ENCODE measurements at places on chromosomes 13 and 19.

GRCh38 chr19:33393286-33394005, 19.9 kb downstream of the CEBPG start:
- DNase-seq = no peak

DNA sequence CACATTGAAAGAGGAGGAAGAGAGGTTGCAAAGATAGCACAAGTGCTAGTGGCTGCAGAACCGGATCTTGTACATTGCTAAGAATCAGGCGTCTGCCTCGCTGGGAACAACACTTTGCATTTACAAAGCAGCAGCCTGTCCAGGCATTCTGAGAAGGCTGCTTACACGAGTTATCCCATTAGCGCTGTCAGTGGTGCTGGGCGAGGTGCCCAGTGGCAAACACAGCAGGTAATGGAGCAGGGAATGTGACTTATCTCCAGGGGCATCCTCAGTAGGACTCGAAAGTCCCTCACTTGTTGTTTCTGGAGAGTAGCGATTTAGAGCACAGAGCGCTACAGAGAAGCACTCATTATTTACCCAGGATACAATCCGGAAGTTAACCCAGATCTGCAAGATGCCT, 209.6 kb downstream of the OLFM4 start:
- no peak for DNase-seq

DNA sequence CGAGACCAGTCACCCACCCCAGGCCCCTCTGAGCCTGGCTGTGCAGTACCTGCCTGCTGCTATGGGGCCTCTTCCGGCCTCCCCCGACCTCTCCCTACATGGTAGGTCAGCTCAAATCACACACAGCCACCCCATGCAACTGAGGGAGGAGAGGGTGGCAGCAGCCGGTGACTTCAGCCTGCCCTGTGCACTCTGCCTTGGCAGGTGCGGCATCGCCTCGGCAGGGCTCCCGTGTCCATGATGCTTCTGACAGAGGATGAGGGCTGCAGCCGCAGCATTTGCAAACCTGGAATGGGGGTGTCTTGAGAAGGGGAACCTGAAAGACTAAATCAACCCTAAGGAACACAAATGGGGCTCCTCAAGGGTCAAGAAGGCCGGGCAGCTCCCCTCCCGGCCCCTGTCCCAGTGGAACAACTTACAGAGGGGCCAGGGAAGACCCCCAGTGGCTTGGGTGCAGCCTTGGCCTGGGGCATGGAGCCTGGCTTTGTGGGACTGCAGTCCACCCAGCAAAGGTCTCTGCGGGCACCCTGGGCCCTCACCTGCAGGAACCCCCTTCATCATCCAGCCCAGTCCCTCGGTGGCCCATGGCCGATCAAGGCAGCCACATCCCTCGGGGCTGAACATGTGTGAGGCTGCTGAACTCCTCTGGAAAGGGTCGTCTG, 6.7 kb downstream of the TEX29 start:
- DNase-seq = no peak

DNA sequence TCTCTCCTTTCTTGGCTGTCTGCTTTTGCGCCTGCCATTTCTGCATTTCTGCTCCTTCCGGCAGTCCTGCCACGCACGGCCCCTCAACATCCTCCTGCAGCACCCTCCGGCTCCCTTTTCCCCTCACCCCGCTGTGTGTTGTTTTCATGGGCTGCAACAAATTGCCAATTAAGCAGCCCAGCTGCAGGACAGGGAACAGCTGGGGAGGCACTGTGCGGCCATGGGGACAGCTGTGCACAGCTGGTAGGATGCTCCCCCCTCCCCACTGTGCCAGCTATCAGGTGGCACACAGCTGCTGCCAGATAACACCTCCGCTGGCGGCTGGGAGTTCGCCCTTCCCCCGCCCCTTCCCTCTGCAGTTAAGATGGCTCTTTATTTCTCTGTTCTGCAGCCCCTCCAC, 25.4 kb downstream of the LYL1 start:
- no peak for DNase-seq

- DNase-seq = no peak
These were observed 73.6 kb downstream of the SIPA1L3 start for GRCh38 chr19:37980419-37981170.

DNA sequence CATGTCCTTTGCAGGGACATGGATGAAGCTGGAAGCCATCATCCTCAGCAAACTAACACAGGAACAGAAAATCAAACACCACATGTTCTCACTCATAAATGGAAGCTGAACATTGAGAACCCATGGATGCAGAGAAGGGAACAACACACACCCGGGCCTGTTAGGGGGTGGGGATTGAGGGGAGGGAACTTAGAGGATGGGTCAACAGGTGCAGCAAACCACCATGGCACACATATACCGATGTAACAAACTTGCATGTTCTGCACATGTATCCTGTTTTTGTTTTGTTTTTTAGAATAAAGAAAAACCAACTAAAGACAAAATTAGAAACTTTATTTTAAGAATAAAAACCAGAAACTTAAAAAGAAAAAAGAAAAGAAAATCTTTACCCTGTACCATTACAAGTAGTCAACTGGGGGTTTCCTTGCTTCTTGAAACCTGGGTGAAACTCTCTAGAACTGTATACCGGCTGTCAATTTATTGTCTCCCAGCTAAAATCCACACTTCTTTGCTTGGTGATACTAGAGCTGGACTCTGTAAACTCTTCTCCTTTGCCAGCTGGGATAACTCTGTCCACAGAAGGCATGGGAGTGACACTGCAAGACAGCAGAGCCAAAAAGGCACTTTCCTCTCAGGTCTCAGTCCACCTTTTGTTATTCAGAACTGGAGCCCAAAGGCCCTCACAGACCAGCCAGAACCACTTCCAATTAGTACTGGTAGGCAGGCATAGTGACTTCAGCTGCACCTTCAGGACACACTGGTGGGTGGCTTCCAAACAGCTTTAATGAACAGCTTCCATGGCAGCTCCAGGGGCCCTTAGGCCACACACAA, 9.0 kb downstream of the MICU2 start:
- no peak for DNase-seq

DNA sequence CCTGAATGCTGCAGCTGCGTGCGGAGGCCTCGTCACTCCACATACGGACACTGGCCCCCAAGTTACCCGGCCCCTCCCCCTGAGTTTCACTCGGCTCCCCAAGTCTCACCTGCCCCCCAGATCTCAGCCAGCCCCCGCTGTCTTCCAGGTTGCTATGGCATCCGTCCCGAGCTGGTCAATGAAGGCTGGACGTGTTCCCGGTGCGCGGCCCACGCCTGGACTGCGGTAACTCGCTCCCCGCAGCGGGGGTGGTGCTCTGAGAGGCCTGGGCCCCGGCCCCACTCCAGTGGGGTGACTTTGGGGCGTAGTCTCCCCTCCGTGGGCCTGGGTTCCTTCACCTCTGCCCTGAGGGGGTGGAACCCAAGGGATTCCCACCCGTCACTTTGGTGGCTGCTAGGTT, 168.2 kb downstream of the KDM4B start:
- DNase-seq = no peak

DNA sequence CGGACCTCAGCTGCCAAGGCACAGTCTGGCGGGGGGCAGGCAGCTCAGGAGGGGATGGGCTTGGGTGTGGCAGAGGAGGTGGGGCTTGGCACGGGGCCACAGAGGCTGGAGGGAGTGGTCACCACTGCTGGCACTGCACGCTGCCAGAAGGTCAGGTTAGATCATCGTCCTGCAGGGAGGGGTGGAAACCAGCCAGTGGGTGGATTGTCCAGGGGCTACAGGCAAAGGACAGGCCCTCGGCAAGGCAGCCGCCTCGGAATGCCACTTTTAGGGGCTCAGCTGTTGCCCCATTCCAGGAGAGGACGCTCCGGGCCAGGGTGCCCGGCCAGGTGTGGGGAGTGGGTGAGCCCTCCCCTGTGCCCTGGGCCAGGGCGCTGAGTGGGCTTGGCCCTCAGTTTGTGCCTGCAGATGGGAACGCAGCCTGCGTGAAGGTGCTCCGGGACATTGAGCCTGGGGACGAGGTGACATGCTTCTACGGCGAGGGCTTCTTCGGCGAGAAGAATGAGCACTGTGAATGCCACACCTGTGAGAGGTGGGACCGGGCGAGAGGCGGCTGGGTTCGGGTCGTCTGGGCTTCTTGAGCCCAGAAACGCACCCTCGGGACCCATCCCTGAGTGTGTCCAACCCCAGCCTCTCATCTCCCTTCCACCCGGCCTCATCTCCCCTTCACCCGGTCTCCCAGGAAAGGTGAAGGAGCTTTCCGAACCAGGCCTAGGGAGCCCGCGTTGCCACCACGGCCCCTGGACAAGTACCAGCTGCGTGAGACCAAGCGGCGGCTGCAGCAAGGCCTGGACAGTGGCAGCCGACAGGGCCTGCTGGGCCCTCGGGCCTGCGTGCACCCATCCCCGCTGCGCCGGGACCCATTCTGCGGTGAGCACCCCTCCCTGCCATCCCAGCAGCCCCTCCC, 6.4 kb downstream of the KMT5C start:
- no peak for DNase-seq

- DNase-seq = no peak
These were observed 615 bp upstream of the RPL13A start for GRCh38 chr19:49486710-49487276.

DNA sequence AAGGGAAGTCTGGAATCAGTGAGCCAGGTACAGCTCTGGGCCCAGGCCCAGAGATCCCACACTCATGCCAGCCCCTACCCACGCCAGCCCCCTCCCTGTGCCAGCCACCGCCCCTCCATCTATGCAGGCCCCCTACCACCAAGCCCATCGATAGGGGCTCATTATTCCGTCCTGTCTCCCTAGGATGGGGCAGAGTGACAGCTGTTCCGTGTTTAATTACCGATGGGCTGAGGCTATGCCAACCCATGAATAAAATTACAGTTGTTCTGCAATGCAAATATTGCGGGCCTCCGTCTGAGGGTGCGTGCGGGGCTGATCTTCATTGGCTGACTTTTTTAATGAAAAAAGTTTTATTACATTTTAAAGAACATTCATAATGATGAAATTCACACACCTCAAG, 35.6 kb upstream of the PEPD start:
- no peak for DNase-seq

DNA sequence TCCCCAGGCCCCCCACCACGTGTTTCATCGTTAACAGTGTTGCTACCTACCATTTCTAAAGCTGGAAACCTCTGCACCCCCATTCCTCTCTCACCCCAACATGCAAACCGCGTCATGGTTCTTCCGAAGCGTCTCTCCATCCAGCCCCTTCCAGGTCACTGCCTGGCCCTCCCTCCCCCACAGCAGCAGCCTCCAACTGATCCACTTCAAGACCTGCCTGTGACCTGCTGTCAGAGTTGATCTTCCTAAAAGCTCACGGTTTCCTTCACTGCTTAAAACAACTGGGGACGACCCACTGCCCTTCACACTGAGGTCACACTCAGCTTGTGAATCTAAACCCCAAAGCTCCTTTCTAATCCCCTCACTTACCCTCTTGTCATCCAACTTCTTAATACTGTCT, 47.7 kb downstream of the STK24 start:
- no peak for DNase-seq

DNA sequence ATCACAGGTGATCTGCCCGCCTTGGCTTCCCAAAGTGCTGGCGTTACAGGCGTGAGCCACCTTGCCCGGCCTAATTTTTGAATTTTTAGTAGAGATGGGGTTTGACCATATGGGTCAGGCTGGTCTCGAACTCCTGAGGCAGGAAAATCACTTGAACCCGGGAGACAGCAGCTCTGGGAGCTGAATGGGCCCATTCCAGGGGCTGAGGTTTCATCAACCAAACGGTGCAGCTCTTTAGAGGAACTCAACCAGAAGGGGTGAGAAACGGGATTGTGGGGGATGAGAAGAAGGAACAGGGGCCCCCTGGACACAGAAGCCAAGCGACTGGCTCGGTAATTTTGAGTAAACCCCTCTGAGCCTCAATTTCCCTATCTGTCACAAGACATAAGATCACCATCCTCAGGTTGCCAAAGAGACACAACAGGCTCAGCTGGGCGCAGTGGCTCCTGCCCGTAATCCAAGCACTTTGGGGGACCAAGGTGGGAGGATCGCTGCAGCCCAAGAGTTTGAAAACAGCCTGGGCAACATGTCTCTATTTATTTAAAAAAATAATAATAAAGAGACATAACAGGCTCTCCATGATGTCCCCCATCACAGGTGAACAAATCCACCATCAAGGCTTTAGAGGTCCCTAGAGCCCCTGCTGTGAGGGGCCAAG, 562 bp downstream of the IQCN start:
- DNase-seq = no peak

DNA sequence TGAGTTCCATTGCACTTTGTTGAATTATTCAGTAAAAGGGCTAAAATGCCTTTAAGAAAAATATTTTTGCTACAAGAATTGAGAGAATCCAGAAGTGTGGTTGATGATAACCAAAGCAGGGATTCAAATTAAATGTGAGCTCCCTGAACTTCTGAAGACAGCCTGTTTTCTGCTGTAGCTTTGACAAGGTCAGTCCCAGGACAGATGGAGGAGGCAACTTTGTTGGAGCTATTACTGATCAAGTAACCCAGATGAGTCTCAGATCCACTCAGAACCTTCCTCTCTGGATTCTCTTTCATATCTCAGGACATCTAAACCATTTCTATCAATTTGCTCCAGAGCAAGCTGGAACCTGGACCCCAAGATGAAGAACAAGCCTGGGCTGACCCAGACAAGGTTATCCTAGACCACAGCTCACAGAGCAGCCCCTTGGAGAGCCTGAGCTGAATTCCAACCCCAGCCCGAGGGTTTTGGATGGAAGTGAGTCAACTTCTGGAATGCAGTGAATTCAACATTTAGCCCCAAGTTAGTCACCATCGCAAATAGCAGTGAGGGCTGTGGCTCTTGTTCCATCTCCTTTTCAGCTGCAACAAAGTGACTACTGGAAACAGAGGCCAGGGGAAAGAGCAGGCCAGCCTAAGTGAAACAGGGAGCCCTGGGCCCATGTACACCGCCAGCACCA, 137.8 kb upstream of the TSC22D1 start:
- DNase-seq = no peak

DNA sequence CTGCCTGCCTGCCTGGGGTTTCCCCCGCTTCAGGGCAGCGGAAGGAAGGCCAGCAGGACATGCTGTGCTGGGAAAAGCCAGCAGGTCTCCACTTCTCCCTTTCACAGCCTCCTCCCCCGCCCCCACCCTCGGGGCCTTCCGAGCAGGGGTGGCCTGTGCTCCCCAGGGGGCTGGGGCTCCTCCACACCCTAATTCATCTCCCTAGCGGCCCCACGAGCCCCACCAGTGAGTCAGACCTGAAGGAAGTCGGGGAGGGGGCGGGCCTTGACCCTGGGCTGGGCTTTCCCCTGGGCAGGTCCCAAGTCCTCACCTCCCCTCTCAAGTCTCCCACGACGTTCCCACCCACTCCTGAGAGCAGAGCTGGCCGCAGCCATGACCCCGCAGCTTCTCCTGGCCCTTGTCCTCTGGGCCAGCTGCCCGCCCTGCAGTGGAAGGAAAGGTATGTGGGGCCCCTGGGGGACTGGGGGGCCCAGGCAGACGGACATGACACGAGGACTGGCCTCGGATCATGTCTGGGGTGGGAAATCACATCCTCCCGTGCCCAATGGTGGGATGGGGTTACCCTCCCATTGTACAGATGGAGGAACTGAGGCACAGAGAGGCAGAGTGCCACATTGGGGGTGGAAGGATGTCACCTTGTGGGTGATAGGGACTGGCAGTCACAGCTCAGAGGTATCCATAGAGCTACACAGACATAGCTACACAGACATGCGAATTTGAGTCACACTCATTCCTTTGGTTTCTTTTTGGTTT, at the start of gene EBI3:
Gene EBI3 (plus strand): TSS at position 345 of the 753 bp plus-strand sequence. CDS start 28 bp downstream, at position 373.
- no peak for DNase-seq

GRCh38 chr19:36972571-36972970, 56.4 kb downstream of the ZNF568 start:
- no peak for DNase-seq

- DNase-seq = no peak
These were observed 2.9 kb upstream of the HOOK2 start for GRCh38 chr19:12778017-12778904.

Data from stimulated activated CD8-positive, alpha-beta memory T cell treated with anti-CD3 and anti-CD28 coated beads, Interleukin-7, amount 100 ng/mL, for 1 hour (primary cell).